Hepatocyte (in vitro differentiated cells): ENCODE measurements at places on chromosomes 3 and 15.
A peak's percentile ranks its signal among the peaks of the same experiment; 100 is the strongest.

- no peak for DNase-seq
These were observed 168.0 kb downstream of the SHOX2 start for GRCh38 chr3:157938154-157938779.

DNA sequence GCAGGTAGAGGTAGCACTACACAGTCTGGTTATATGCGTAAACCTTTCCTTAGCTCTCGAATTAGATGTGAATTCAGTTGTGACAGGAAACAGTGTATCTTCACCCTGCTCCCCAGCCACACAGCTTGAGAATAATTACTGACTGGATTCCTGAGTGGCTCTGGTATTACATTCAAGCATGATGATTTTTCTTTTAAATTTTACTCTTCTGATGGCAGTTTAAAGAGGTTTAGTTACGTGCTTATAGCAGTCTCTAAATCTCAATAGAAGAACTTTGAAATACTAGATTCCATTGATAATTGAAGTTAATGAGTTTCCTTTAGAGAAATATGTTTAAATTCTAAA, 98.8 kb downstream of the FNDC3B start:
- no peak for DNase-seq

DNA sequence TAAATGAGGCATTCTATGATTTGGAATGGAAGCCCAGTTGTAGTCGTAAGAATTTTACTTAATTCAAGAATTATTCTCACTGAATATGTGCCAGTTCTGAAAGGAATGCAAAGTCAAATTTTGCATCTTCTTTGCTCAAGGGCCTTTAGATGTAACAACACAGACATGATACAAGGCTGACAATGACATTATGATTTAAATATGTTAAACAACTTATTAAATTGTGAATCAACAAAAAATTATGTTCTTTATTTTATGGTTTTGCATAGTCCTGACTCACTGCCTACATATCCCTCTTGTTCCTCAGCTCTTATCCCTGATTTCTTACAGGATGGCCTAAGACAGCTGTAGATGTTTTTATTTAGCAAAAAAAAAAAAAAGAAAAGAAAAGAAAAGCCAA, 170.9 kb upstream of the NR2E3 start:
- no peak for DNase-seq

- no peak for DNase-seq
These were observed 7.1 kb downstream of the THRB start for GRCh38 chr3:24487325-24488262.

GRCh38 chr3:149575213-149575960, 82.4 kb downstream of the WWTR1 start:
- DNase-seq: peak; percentile 16

DNA sequence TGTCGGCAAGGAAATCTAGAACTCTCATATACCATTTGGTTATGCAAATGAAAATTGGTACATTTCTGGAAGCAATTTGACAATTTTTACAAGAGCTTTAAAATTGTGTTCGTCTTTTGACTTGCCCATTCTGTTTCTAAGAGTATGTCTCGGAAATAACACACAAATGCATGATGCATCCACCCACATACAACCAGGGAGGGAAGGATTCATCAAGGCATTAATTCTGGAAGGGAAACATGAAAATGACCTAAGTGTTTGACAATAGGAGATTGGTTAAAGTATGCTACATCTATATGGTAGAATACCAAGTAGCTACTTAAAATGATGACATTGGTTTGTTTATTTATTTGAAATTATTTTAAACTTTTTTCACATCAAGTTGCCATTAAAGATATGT, 58.6 kb downstream of the PIAS1 start:
- no peak for DNase-seq

- no peak for DNase-seq
These were observed 134.2 kb upstream of the NSMCE3 start for GRCh38 chr15:29403772-29404171.

DNA sequence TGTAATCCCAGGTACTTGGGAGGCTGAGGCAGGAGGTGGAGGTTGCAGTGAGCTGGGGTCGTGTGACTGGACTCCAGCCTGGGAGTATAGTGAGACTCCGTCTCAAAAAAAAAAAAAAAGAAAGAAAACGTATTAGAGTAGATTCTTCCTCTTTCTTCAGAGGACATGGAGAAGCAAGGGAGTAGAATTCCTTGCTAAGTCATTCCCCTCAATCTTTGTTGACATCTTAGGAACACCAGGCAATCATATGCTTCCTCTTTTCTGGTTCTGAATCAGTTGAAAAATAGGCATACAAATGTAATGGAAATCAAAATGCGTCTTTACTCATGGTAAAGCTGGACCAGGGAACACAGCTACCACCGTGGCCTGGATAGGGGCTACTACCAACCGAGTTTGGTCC, 38.3 kb upstream of the ATOSA start:
- no peak for DNase-seq

- DNase-seq: no peak
These were observed 108.7 kb upstream of the TSPAN3 start for GRCh38 chr15:77179541-77179998.

DNA sequence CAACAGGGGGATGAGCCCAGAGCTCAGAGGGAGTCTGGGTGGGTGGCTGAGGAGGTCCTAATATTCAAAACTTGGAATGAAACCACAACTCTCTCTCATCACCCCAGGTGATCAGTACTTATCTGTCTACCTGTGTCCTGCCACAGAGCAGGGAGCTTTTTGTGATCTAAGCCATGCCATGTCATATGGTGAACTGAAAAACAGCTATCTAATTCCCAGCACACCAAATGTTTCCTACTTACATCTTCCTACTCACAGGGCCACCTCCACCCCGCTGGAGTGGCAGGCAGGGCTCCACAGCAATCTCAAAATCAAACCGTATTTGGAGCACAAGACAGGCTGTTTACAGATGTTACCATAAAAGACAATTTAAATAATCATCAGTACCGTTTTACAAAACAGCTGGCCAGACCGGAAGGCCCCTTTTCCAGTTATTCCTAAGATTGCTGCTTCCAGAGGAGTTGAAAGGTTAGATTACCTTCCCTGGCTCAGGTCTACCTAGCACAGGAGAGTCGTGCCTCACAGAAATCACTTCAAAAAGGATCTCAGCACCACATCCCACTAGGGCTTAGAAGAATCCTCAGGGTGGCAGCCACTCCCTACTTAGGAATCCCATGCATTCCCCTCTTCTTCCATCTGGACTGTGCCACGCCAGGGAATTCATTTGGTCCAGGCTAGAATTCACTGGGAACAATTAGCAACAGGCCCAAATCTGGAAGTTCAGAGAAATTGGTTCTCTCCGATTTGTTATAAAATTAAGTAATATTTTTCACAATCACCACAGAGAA, 226.6 kb upstream of the IL12A start:
- no peak for DNase-seq

DNA sequence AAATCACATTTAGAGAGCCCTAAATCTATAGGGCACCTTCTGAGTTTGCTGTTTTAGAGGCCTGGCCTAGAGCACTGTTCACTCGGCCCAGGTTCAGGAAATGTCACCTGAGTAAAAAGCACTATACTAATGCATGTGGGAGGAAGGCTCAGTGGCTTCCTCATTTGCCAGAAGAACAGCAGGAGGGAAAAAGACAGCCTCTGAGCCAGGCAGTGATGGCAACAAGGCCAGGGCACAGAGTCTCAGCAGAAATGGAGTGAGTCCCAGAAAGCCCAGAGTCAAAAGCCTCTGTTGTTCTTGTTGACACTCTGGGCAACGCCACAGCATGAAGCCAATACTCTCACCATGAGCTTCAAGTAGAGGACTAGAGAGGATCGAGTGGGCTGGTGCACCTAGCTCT, 25.9 kb downstream of the LTF start:
- DNase-seq: no peak

DNA sequence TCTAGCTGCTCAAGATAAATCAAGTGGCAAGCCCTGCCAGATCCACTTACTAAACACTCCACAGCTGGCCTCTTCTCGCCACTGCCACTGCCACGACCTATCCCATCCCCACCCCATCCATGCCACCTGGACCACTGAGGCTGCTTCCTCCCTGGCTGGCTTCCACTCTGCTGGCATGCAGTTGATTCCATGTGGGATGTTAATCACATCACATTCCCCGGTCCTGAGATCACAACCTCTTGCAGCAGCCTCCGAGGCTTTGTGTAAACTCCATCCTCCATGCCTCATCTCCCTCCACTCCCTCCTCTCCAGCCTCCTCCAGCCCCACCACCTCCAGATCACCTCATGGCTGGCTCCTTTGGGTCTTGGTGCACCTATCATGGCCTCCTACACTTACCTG, 7.7 kb downstream of the NCKIPSD start:
- no peak for DNase-seq

- peak; percentile 56 for DNase-seq
These were observed 8.7 kb upstream of the FLNB start for GRCh38 chr3:57999417-58000115.

DNA sequence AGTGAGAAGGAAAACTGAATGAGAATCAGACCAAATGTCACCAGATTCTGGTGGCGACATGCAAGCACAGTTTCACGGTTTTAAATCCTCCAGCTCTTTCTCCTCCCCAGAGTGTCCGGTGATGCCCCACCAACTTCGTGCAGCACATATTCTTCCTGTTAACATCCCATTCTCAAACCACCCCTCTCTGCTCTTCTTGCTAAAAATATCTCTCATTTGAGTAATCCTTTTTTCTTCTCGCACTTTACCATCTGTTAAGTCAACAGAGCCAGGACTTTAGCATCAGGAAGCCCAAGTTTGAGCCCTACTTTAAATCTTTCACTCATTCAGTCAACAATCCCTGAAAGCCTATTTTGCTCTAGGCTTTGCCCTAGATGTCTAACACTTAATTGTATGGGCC, 68.2 kb upstream of the VGLL4 start:
- DNase-seq: no peak

GRCh38 chr3:140753865-140754754, 76.2 kb downstream of the TRIM42 start:
- DNase-seq: no peak

DNA sequence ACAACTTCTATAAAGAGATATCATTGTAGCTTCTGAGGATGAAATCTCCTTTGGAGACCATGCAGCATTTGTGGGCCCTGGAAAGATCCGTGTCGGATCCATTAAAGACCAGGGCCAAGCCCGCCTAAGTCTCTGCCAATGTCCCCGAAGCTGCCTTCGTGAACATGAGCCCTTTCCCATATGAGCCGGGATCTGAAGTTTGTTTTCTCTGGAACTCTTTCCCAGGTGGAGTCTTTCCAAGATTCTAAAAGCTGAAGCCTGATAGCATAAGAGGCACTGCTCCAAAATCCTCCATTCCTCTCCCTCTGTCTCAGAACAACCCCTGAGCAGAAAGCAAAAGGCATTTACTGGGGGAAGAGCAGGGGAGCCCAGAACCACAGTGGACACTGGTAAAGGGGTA, 274.6 kb downstream of the NTRK3 start:
- no peak for DNase-seq

DNA sequence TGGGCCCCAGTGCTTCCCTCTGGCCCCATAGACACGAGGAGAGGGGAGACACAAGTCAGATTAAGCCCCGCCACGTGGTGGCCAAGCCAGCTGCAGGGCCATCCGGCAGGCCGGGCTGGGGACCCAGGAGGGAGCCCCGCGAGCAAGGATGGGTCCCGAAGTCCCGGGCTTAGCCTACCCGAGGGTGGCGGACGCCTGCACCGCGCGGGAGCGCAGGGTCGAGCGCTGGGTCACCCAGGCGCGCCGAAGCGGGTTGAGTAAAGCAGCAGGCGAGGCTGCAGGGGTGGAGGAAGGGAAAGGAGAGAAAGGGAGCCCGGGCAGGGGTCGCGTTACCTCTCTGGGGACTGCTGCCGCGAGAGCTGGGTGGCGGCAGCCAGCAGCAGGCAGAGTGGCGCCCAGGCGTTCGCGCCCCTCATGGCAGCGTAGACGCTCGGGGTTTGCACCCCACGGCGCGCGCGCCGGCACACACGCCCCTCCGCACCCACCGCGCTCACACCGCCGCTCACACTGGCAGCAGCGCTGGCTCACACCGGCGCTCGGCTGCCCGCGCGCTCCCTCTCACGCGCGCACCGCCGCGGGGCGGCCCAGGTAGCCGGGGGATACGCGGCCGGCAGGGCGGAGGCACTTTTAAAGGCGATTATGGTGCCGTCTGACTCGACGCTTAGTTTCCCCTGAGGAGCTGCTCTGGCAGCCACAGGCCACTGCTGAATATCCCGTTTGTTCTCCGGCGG, at the start of gene PCOLCE2:
PCOLCE2 (minus strand) TSS at position 603 of the 731 bp plus-strand sequence; CDS start at position 416, 187 bp downstream.
- DNase-seq: peak; percentile 61

- DNase-seq: no peak
These were observed 59.6 kb downstream of the ABTB1 start for GRCh38 chr3:127732303-127732702.

DNA sequence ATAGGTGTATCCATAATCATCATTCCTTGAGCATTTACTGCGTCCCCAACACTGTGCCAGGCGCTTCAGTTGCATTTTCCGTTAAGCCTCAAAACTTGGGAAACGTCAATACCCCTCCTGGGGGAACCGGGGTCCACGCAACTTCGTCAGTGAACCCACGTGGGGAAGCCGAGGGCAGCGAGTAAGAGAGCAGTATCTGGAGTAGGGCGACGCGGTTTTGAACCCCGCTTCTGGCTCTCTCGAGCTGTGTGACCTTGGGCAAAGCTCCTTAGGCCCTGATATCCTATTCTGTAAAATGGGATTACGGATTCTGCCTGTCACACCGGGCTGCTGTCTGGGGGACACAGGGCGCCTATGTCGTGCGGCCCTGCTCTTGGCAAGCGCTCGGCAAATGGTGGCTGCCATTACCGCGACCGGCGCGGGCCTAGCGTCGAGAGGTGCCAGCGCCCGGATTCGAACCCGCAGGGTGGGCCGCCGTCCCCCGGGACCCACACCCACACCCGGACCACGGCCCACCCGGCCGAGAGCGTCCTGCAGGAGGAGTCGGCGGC, 590 bp downstream of the POLG start:
- DNase-seq: no peak

DNA sequence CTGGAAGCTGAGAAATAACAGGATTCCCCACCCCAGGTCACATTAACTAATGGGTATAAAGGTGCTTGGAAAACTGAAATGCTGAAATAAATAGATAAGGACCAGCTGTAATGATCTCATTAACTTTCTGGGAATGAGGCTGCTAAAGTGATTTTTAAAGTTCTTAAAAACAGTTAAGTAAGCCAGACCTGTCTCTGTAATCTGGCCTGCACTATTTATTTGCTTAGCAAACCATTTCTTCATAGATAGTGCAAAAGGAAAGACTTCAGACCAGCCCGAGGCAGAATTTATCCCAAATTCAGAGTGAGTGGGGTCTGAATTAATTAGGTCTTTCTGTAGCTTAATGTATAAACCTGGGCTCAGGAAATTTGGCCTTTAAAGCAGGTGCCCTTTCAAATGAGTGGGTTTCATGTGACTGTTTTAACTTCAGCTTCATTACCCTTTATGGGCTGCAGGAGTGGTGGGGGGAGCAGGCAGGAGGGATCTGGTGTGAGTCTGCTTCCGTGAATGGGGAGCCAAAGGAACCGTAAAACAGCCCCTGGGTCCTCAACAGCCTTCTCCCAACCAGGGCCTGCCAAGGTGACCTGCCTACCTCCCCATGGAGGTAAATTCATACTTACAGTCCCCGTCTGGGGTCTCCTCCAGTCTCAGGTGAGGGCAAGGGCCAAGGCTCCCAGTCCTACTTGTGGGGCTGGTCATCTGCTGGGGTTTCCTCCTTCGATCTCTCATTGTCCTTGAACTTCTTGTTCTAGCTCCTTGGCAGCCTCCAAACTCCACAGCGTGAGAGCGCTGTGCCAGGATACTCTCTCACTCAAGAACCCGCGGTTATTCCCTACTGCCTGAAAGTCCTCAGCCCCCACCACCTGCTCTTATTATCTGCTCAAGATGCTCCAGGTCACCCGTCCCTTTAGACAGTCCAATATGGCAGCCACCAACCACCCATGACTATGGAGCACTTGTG, 31.2 kb downstream of the MAGEF1 start:
- DNase-seq: no peak

- DNase-seq: no peak
These were observed 117.9 kb downstream of the MECOM start for GRCh38 chr3:169545606-169546005.
